Stimulated activated CD4-positive, alpha-beta T cell treated with anti-CD3 and anti-CD28 coated beads, Interleukin-2, amount 100 ng/mL, for 48 hours (primary cell): ENCODE measurements at places on chromosomes 1 and 21.

GRCh38 chr1:12501661-12502060 lies 116.3 kb downstream of the DHRS3 start:
- DNase-seq = no peak

DNA sequence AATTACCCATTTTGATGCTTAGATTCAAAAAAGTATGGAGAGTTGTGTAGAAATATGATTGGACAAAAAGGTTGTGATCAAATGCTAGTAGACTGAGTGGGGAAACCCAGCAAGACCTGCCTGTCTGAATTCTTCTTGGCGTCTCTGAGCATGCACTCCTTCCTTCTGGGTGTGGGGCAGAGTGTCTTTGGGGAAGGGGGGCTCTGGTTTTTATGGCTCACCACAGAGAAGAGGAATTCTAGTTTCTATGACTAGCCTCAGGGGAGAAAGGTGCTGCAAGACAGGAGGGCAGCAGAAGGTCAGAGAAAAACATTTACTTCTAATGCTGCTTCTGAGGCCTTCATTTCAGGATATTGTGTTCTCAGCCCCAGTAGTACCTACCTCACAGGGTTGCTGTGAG lies 33.9 kb upstream of the PIGC start:
- DNase-seq = no peak

- DNase-seq = no peak
Measured at GRCh38 chr1:183166454-183166853, 19.6 kb upstream of the LAMC2 start.

DNA sequence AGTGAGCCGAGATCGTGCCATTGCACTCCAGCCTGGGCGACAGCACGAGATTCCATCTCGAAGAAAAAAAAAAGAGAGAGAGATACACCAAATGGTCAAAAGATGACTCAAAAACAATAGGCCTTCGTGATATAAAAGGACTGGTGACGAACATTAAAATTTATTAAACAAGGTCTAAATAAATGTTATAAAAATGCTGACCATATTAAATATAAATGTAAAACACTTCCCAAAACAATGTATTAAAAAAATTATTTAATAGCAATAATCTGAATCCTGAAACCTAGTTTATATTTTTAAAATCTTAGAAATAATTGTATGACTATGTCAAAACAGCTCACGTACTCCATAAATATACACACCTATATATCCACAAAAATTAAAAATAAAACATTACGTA lies 247.6 kb downstream of the SETD4 start:
- DNase-seq = no peak

DNA sequence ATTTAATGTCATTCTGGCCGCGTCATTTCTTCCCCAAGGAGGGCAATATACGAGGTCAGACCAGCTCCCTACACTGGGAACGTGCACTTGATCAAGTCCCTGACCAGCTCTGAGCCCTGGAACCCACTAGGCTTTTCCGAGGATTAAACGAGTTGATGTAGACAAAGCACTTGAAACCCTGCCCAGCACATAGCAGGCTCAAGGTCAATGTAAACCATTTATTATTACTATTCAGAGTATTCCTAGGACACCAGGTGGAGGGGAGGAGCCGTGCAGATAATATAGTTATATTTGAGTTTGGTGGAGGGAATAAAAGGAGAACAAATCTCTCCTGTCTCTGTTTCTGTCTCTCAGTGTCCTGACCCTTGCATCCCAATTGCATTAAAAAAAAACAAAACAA lies 174.1 kb upstream of the IGSF21 start:
- DNase-seq = no peak

- DNase-seq = peak; percentile 64
Measured at GRCh38 chr1:25774921-25775771, 24.8 kb upstream of the SELENON start.

- DNase-seq = no peak
Measured at GRCh38 chr1:226335661-226336060, 26.7 kb upstream of the LIN9 start.

- DNase-seq = no peak
Measured at GRCh38 chr1:77068013-77068412, 151.2 kb downstream of the PIGK start.

DNA sequence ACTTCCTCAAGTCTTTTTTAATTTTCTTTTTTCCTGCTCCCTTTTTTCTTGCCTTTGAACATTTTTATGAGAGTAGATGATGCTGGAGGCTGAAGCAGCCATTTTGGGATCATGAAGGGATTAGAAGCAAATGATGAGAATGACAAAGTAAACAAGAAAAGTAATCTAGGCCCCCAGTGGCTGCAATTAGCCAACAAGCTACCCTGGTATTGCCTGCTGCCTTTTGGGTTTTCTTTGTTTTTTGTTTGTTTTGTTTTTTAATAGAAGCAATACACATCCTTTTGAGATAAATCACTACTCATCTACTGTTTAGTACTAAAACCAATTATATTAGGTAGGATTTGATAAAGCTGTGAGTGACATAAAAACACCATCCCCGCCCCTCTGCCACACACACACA lies 280.7 kb upstream of the ADGRL2 start:
- DNase-seq = no peak

DNA sequence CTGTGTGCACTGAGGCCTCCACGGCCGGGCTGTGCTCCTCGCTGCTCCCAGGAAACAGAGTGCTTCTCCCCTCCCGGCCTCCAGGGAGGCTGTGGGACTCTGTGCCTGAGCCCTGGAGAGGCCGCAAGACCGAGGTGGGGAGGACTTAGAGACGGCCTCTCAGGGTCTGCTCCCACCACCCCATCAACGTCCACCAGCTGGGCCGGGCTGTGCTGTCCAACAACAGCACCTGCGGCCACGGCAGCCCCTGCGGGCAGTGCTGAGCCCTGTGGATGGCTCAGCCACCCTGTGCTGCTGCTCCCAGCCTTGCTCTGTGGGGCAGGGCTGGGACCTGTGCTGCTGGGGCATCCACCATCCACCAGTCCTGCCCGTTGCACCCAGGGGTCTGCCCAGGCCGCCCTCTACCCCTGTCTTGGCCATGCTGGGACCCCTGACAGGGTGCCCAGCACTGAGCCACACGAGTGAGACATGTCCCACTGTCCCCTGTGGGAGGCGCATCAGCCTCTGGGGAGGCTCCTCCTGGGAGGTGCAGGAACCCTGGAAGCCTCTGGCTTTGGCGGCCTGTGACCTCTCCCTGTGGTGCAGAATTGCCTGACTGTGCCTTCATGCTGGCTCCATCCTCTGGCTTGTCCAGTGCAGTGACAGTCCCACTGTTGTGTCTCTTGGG lies 31.2 kb upstream of the LRRC3 start:
- no peak for DNase-seq

DNA sequence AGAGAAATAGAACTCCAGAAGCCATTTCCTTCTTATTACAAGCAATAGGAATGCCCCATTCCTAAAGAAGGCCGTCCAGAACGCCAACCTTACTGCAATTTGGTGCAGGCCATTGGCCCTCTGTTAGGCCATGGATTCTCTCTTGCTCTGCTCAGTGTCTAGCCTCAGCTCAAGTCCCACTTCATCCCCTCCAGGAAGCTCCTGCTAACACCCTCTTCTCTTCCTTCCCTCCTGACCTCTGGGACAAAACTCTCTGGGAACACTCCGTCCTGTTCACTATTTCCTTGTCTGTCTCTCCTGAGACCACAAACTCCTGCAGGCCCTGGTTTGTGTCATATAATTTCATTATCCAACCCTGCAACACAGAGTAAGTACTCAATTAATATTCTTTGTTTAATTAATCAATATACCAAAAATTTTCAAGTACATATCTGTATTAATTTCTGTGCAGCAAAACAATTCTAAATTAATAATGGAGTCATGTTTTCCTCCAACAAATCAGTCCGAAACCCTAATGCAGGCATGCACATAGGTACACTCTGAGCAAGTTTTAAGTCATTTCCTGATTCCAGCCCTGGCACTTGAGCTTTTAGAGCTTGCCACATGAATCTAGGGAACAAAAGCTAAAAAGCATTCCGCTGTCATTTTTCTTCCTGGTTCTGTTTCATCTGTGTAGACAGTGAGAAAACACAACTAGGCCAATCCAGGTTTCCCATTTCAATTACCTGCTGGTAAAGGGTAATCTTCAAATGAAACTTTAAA lies 245.3 kb downstream of the SETD4 start:
- no peak for DNase-seq
